ENCODE measurements at places on chromosomes 3 and 15.

DNA sequence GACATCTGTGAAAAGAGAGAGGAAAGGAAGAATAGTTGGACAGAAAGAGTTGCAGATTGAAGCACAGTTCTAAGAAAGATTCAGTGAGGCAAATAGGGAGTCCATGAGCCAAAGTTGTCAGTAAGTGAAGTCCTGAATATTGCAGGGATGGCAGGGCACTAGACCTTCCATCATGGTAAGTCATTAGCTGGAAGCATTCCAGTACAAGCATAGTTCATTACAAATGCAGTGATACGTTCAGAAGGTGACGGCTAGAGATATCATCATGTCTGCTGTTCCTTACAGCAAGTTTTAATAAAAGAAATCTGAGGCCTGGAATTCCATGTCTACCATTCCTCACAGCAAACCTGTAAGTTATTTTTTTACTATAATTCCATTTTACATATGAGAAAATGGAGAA lies 720.1 kb downstream of the GBE1 start:
- DNase-seq = no peak

DNA sequence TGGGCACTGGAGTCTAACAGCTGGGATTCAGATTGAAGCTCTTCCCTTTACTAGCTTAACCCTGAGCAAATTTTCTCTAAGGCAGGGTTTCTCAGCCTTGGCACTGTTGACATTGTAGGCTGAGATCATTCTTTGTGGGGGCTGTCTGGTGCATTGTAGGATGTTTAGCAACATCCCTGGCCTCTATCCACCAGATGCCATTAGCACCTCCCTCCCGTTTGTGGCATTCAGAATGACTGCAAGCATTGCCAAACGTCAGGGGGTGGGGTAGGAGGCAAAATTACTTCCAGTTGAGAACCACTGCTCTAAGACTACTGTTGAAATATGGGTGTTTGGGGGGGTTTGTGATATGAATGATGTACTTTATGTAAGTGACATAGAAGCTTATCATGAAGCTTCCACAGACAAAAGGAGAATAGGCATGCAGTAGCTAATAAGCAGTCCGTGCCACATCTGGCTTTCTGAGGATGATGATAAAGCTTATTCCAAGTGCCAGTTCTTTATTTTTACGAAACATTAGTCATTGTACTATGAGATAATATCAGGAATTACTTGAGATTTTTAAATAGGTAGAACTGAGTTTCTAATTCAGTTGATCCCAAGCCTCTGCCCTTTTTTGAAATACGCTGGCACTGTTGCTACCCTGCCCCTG lies 39.3 kb downstream of the NKIRAS1 start:
- DNase-seq = no peak

GRCh38 chr15:38354315-38354929 lies 99.5 kb upstream of the FAM98B start:
- DNase-seq = peak; percentile 21

- no peak for DNase-seq
Measured at GRCh38 chr3:169861871-169862270, 7.9 kb downstream of the LRRC31 start.

DNA sequence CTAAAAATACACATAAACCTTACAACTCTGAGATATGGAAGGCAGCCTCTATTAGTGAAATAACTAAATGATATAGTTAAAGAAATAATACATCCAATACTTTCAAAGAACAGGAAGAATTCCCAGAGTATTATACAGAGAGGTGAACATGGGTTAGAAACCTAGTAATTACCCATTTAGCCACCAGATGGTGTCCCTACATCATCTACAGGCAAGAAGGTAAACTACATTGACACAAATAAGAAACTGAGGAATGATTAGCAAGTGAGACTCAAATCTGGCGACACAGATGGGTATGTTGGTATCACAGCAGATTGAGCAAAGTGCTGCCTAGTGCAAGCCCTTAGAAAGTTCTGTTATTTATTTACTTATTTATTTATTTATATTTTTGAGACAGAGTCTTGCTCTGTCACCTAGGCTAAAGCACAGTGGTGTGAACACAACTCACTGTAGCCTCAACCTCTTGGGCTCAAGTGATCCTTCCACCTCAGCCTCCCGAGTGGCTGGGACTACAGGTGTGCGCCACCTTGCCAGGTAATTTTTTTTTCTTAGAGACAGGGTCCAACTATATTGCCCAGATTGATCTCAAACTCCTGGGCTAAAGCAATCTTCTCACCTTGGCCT lies 28.2 kb downstream of the NEK4 start:
- no peak for DNase-seq

GRCh38 chr3:153372326-153372725 lies 210.3 kb downstream of the RAP2B start:
- DNase-seq = no peak

DNA sequence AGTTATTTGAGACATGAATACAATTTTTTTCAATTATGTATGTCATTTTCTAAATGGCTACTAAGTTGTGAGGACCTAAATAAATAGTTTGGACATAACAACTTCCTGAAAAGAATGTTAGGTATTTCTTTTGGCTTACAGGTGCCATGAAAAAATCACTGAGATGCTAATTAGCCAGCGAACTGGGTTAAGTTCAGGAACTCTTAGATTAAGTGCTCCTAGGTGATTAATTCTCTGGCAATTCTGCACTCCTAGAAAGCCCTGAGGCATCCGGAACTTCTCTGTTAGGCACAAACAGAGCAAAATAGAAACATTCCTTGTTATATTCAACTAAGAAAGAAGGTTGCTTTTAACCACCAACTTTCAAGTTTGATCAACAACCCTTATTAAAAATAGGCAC lies 192.3 kb downstream of the STAG1 start:
- no peak for DNase-seq

DNA sequence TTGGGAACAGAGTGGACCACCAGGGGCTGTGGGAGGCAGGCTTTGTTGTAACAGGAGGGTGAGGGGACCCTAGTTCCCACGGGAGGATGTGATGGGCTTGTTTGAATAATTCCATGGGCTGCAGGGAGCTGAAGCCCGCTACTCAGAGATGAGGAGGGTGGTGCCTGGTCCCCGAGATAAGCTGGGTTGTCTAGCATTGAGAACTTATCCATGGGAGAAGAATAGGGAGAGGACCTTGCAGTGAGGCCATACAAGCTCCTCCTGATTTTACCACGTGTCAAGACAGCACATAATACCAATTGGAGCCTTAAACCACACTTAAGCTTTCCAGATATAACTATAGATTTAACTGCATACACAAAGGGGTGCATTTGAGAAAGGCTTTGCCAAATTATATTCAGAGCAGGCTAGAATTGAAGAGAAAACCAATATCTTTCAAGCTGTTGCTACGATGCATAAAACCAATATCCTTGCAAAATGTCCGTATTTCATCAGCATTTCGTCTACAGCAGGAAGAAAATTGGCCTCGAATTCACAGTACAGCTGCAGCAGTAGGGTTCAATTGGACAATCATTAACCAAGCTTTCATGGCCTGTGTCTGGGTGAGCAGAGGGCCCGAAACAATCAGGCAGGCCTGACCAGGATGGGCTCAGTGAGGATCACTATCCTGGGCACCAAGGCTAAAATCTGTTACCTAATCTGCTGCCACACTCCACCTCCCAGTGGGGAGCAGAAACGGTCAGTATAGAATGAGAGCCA lies 500.7 kb downstream of the OCA2 start:
- DNase-seq = no peak

DNA sequence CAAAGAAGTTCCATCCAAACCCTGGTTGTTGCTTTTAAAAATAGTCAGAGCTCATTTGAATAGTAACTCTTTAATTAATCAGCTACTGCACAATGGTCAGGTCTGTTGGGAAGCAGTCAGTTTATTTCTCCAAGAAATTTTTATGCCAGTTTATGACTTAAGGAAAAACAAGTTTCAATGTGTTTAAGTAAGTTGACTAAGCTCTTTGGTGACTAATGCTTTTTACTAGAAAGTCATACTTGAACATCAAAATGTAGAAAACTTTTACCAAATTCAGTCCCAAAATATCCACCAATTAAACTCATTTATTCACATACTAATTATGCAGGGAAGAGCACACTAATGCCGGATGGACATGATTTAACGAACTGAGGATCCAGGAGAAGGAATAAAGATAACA lies 22.1 kb downstream of the PRICKLE2 start:
- no peak for DNase-seq

GRCh38 chr15:71610728-71611552 lies 199.4 kb upstream of the NR2E3 start:
- no peak for DNase-seq

- no peak for DNase-seq
Measured at GRCh38 chr3:194130807-194131589, 5.0 kb upstream of the HES1 start.

- DNase-seq = no peak
Measured at GRCh38 chr3:100260081-100260684, 609 bp upstream of the TBC1D23 start.

- DNase-seq = no peak
Measured at GRCh38 chr3:157312376-157312745, 124.3 kb upstream of the PTX3 start.

GRCh38 chr3:42375121-42375800 lies 35.1 kb downstream of the LYZL4 start:
- no peak for DNase-seq

GRCh38 chr3:60578936-60579335 lies 672.3 kb downstream of the FHIT start:
- DNase-seq = no peak

- no peak for DNase-seq
Measured at GRCh38 chr15:95141486-95141885, 910.1 kb downstream of the MCTP2 start.

DNA sequence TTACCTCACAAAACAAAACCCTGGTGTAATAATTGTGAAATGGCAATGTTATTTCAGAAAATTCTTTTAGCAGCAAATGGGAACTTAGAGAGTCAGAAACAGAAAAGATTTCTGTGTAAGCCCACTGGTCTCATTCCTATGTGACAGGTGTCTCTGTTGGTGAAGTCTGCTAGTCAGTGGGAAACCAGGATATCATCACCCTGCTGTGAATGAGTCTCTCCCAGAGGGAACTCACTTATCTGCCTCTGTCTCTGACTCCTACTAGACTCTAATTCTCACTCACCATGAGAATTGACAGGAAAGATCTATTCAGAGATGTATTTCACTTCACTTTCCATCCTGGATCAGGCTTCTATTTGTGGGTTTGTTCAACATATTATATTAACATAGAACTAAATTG lies 266.0 kb downstream of the EPHA3 start:
- DNase-seq = no peak

GRCh38 chr3:24678421-24678865 lies 183.8 kb upstream of the THRB start:
- DNase-seq = no peak

- DNase-seq = no peak
Measured at GRCh38 chr3:111210003-111210711, 138.5 kb downstream of the NECTIN3 start.

GRCh38 chr3:38588995-38589937 lies 60.2 kb downstream of the SCN5A start:
- no peak for DNase-seq

- no peak for DNase-seq
Measured at GRCh38 chr3:170690661-170690981, 104.7 kb upstream of the SLC7A14 start.

- peak; percentile 18 for DNase-seq
Measured at GRCh38 chr3:115165266-115165665, 18.2 kb upstream of the ZBTB20 start.

GRCh38 chr3:53350652-53351051 lies 3.3 kb upstream of the DCP1A start:
- DNase-seq = no peak

DNA sequence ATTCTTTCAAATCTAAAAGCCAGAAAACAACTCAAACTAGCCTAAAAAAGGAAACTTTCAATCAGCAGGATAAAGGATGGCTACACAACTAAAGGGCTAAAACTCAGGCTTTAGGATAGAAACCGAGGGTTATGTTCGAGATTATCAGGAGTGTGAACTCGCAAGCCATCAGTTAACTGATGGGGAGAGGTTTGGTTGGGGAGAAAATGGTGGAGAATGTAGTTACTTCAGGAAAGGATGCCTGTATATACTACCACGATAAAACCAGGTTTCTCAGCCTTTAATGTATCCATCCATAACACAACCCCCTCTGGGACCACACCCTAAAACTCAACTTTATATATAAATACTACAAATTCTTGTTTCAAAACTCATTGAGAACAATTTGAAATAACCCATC lies 22.2 kb downstream of the TRA2B start:
- DNase-seq = no peak

GRCh38 chr3:16151109-16151508 lies 23.4 kb upstream of the GALNT15 start:
- DNase-seq = no peak

DNA sequence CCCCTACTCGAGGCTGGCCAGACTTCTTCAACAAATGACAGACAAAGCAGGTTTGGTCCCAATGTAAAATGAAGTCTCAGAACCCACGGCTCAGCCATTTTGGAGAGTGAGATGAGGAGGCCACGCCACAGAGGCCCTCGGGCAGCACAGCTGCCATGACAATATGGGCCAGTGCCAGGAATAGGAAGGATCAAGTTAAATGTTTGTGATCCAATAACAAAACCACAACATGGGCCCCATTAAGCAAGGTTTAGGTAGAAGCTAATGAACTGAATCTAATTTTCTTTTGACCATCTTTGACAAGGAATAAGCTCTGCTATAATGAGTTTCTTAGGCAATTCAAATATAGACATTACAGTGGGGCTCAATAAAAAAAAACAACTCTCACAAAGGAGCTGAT lies 52.6 kb downstream of the RFTN1 start:
- no peak for DNase-seq

- DNase-seq = no peak
Measured at GRCh38 chr3:171976526-171976925, 62.9 kb upstream of the FNDC3B start.

DNA sequence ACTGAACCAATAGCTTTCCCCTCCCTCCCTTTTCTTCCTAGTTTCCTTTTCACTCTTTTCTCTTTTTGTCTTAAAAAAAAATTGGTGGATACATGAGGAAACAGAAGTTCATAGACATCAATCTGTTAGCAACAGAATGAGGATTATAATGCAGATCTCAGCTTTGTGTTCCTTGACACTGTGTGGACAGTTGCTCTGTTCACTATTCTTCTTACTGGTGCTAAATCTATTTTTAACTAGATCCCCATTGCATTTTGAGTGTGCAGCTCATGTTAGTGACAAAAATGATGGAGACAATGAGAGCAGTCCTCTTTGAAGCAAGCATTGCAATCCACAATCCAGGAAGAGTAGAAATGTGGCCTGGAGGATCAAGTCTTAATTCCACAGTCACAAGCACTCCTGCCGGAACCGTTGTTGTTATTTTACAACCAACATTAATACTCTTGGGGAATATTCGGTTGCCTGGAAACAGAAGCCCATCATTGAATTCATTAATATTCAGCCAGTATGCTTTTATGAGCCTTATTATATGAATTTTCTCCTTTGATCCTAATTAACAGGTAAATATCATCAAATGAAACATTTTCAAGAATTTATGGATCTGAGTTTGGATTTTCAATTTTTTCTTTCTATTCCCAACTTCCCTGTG lies 1016.8 kb downstream of the NTRK3 start:
- no peak for DNase-seq

DNA sequence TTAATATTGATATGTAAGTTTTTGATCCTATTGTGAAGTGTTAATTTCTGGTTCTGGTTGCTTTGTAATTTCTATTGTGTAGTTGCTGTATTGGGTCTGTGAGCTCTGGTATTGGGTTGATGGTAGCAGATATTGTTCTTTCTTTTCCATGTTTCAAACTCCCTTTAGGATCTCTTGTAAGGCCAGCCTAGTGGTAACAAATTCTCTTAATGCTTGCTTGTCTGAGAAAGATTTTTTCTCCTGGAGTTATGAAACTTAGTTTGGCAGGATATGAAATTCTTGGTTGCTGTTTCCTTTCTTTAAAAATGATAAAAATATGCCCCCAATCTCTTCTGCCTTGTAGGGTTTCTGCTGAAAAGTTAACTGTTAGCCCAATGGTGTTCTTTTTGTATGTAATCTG lies 268.6 kb upstream of the PLSCR5 start:
- no peak for DNase-seq
